Activated T-cell treated with anti-CD3 and anti-CD28 coated beads, Interleukin-2, amount 50 U/mL, for 72 hours (primary cell): ENCODE measurements at places on chromosomes 3 and 15. TPM values are rescaled to one million over a fixed set of nuclear protein-coding genes. Genes with fewer than 3 reads are reported as not detected.

Gene PLD1
- 4.1 TPM for total RNA-seq

Gene HRH1
- total RNA-seq: 4.6 TPM

Gene RBP2
- not detected for total RNA-seq

Gene TIMP4
- total RNA-seq: 0.24 TPM

Gene GREM1
- not detected for total RNA-seq

Gene SCAMP5
- total RNA-seq: 1.2 TPM
